ENCODE measurements at places on chromosomes 3 and 15. TPM values are rescaled to one million over a fixed set of nuclear protein-coding genes. Genes with fewer than 3 reads are reported as not detected.

DNA sequence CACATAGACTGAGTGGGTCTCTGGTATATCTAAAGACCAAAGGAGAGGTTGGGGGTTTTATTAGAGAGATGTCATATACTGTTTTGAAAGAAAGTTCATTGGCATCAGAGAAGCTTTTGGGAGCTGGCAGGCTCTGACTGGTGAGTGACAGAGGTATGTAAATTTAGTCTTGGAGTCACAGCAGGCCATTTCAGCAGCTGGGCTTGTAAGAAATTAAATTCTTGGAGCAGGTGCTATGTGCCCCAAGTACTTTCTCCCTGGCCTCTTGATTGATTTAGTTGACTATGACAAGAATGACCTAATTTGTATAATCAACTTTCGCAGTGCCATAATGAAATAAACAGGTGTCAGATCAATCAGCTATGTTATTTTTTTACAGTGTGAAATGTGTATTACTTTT lies 47.8 kb upstream of the CDAN1 start:
- no peak for DNase-seq

- no peak for DNase-seq
These were observed 48.5 kb downstream of the CGNL1 start for GRCh38 chr15:57424628-57425405.

DNA sequence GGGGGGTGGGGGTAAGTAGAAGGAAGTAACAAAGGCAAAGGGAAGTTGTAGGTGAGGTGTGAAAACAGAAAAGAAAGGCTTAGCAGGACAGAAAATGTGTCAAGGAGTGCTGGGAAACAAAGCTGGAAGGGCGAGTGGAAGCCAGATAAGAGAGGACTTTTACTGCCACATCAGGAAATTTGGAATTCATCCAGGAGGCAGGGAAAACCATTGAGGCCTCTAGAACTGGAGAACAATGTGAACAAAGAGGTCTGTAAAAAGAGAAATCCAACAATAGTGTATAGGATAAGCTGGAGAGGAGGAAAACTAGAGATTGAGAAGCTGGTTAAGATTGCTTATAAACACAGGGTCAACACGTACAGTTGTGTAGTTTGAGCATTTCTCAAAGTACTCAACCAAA lies 116.6 kb downstream of the NTRK3 start:
- DNase-seq = no peak

GRCh38 chr3:55702822-55703221 lies 215.7 kb upstream of the WNT5A start:
- DNase-seq = no peak

GRCh38 chr3:45366290-45366689 lies 22.1 kb upstream of the LARS2 start:
- DNase-seq = no peak

DNA sequence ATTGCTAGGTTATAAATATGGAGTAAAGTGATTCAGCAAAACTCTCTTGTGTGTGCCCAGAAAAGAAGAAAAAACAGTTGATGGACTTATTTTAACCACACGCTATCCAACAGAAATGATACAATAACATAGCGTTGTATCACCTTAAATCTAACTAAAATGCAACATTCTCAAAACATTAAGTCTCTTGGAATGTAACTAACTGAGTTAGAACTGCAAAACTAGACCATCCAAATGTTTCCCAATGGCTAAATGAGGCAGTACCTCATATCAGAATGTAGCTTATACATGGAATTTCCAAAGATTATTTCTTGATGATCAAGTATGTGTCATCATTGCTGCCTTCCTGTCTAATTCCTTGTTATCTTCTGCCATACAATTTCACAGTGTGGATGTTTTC lies 187.9 kb downstream of the CNTN3 start:
- DNase-seq = no peak

DNA sequence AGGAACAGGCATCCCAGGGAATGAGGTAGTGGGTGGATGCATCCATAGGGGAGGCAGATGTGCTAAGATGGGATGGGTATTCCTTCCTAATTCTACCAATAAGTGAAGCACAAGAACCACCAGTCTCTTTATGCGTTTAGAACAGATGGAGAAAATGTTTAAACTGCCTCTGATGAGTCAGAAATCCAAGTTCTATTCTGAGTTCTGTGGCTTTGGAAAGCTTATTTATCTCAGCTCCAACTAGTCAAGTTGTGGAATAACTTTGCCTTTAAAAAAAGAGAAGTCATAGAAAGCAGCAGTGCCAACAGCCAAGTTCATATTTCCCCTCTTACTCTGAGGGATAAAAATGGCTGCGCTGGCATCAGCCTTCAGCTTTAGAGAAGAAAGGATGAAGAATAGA lies 761.7 kb downstream of the IGSF11 start:
- no peak for DNase-seq

DNA sequence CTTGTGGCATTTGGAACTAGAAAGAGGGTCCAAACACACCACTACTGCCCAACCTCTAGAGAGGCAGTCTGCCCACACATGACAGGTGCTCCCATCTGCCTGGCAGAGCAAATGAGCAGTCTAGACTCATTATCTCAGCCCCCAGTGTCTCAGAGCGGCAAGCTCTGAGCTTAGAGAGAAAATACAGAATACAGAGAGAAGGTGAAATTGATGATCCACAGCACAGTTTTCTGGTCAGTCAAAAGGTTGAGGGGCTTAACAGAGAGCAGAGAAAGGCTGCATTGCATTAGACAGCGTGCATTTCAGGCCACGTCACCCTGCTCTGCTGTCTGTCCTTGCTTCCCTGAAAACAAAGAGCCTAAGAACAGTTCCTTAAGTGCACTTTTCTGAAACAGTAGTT lies 135.1 kb downstream of the KCNMB2 start:
- no peak for DNase-seq

DNA sequence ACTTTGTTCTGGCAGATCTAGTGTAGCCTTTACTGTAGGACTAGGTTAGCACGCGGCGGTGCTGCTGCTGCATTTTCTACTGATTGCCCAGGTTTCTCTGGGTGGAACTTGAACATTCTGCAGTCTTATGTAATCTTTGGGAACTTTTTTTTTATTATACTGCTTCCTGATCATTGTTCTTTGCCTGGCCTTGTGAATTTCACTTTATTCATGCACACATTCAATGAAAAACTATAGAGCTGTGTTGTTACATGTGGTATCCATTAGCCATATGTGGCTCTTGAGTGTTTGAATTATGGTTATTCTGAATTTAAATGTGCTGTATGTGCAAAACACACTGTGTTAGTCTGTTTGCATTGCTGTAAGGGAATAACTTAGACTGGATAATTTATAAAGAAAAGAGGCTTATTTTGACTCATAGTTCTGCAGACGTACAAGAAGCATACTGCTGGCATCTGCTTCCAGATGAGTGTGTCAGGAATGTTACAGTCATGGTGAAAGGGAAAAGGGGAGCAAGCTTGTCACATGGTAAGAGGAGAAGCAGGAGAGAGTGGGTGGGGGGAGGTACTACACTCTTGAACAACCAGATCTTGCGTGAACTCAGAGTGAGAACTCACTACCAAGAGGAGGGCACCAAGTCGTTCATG lies 26.5 kb downstream of the MEF2A start:
- DNase-seq = no peak

- no peak for DNase-seq
These were observed 17.1 kb downstream of the BLOC1S6 start for GRCh38 chr15:45604326-45604725.

GRCh38 chr15:94416820-94417219 lies 185.5 kb downstream of the MCTP2 start:
- DNase-seq = no peak

- DNase-seq = no peak
These were observed 1.1 kb downstream of the CNBP start for GRCh38 chr3:129182390-129183185.

DNA sequence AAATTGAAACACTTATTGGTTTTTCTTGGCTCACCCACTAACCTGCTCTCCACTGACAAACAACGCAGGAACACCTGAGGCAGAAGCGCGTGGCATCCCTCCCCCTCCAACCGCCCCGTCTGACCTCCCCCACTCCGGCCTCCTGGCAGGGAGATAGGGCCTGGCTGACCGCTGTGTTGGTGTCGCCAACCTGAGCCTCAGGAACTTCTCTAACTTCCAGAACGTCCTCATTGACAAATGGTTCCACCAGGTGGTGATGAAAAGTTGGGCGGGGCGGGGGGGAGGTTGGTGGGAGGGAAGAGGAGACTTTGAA lies 22.8 kb downstream of the IL17RD start:
- no peak for DNase-seq

GRCh38 chr15:77186594-77187011 lies 115.7 kb upstream of the TSPAN3 start:
- no peak for DNase-seq

GRCh38 chr3:85592256-85592655 lies 633.5 kb downstream of the CADM2 start:
- no peak for DNase-seq

GRCh38 chr3:35320646-35321407 lies 318.5 kb upstream of the ARPP21 start:
- DNase-seq = no peak

- no peak for DNase-seq
These were observed 184.2 kb upstream of the STAC start for GRCh38 chr3:36196058-36196457.

GRCh38 chr3:14438929-14439328 lies 36.5 kb downstream of the SLC6A6 start:
- no peak for DNase-seq

GRCh38 chr15:48032911-48033310 lies 87.9 kb upstream of the SLC24A5 start:
- no peak for DNase-seq

GRCh38 chr3:7503431-7503830 lies 642.5 kb downstream of the GRM7 start:
- DNase-seq = no peak

DNA sequence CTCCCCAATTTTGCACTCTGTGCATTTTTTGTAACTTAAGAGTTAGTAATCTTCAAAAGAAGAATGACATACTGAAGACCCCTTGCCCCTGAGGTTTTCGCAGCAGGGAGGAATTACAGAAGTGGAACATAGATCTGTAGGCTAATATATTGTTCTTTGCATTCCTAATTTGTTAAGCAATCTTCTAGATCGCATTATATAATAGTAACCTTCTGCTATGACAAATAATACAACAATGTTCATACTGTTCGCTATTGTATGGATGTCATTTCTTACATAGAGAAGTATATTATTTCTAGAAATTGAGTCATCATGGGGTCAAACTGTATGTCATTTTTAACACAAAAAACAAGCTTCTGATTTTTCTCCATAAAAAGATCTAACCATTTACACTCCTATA lies 95.8 kb upstream of the TGFBR2 start:
- no peak for DNase-seq

- no peak for DNase-seq
These were observed 292.1 kb downstream of the LSAMP start for GRCh38 chr3:116153174-116153573.

DNA sequence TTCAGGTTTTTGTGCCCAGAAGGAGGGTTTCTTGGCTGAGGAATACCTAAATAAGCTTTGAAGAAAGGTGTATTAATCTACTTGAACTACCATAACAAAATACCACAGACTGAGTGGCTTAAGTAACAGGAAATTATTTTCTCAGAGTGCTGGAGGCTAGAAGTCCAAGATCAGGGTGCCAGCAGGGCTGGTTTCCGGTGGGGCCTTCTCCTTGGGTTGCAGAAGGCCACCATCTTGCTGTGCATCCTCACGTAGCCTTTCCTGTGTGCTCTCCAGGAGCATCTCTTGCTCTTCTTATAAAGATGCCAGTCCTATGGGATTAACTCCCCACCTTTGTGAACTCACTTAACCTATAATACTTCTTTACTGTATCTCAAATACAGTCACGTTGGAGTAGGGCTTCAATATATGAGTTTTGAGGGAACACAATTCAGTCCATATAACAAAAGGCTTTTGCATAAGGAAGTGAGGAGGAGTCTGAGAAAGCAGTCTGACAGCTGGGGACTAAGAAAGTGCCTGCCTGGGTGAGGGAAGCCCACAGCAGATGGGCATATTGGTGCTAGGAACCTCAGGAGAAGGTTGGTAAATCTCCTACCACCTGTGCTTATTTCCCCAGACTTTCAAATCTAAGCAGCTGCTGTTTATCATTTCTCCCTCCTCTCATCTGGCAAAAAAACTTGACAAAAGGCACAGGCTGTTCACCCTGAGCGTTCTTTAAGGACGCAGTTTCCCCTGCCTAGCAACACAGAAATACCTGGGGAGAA lies 89.6 kb upstream of the CBLB start:
- DNase-seq = no peak

DNA sequence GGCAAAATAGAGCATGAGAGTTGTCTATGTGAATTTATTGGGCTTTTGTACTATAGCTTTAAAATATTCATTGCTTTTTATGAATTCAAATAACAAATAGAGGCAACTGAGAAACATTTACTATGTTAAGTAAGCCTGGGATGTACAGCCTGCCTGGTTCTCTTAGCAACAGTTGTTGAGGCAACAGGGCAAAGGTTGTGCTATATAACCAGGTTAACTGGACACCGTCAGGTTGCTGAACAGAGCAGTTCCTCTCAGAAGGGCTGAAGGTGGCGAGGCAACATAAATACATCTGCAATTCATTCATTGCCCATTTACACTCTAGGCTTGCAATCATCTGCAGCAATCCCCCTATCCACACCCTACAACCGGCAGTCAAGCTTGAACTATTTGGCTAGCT lies 78.2 kb downstream of the GTF2E1 start:
- no peak for DNase-seq

DNA sequence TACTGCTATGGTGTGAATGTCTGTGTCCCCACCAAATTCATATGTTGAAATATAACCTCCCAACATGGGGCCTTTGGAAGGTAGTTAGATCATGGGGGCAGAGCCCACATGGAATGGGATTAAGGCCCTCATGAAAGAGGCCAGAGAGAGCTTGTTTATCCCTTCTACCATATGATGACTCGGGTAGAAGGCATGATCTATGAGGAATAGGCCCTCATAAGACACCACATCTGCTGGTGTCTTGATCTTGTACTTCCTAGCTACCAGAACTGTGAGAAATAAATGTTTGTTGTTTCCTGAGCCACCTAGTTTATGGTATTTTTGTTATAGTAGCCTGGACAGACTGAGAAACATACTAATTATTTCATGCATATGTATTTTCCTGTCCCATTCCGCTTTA lies 51.9 kb downstream of the WWTR1 start:
- DNase-seq = no peak

GRCh38 chr15:45048794-45049631 lies 26.0 kb downstream of the SORD start:
- DNase-seq = no peak

Gene GOLIM4
- total RNA-seq = 1.6 TPM

Gene MUC20
- total RNA-seq = 3.6 TPM

Gene DUOXA2
- not detected for total RNA-seq

Gene GOLGA8M
- 1.3 TPM for total RNA-seq

Gene CFAP100
- not detected for total RNA-seq

Gene NSMCE3
- 6.4 TPM for total RNA-seq

Gene SPCS1
- 102 TPM for total RNA-seq

Gene ETV5
- total RNA-seq = 1.5 TPM

Gene HEG1
- 13.9 TPM for total RNA-seq

Gene TFRC
- 396 TPM for total RNA-seq

Gene DNAH12
- 0.04 TPM for total RNA-seq

Gene MAP6D1
- 1.4 TPM for total RNA-seq

Gene SAMMSON
- not detected for total RNA-seq

Gene CCR3
- total RNA-seq = not detected

Gene SH3GL3
- total RNA-seq = not detected

Gene COL6A5
- total RNA-seq = not detected

Gene RAB43
- 57.4 TPM for total RNA-seq

Gene GOLGA8K
- total RNA-seq = 0.55 TPM

Gene SENP7
- total RNA-seq = 18.9 TPM

Gene CDC25A
- 37.6 TPM for total RNA-seq

Gene DPPA4
- not detected for total RNA-seq

Measured in activated naive CD4-positive, alpha-beta T cell treated with anti-CD3 and anti-CD28 coated beads, Interleukin-2, amount 50 U/mL, for 72 hours (primary cell).